ENCODE measurements at places on chromosomes 6 and 20.

- DNase-seq, result no peak
Measured at GRCh38 chr6:40719671-40720374, 132.7 kb upstream of the LRFN2 start.

DNA sequence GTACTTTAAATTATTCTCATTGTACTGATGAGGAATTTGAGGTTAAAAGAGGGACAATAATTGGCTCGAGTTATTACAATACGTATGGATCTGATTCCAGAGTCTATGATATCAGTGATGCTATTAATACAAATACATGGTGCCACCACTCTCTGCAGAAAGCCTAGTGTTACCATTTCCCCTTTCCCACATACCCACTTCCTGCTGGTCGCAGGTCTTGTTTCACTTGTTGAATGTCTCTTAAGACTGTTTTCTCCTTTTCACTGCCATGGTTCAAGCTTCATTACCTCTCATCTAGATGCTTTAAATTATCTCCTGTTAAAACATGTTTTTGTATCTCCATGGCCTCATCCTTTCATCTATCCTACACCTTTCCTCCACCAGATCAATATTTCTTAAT, 62.0 kb downstream of the FHL5 start:
- DNase-seq, result no peak

DNA sequence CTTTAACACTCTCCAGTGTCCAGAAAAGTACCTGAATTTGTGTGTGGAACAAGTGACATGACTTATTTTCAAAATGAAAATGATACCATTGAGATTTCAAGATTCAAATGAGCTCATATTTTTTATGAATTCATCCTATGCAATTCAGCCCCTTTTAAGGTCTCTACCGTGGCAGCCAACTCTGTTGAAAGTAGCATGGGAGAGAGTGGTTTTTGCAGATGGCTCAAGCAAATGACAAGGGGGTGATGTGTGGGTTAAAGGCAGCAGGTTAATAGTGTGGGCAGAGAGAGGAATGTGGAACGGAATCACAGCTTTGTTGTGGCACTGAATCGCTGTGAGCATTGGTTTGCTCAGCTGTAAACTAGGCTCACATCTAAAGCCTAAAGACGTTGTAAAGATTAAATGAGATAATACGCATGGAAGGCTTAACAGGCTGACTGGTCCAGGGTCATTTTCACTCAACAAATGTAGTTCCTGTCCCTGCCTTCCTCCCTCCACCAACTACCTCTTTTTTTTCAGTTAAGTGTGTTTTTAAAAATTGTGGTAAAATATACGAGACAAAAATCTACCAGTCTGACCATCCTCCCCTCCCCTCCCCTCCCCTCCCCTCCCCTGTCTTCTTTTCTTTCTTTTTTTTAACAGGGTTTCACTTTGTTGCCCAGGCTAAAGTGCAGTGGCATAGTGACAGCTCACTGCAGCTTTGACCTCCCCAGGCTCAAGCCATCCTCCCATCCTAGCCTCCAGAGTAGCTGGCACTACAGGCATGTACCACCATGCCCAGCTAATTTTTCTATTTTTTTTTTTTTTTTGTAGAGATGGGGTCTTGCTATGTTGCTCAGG, 114.7 kb upstream of the ZNF217 start:
- DNase-seq, result peak; percentile 32

GRCh38 chr20:44683263-44684046, 31.7 kb upstream of the CCN5 start:
- peak; percentile 52 for DNase-seq

- no peak for DNase-seq
Measured at GRCh38 chr6:153208706-153209105, 77.6 kb upstream of the RGS17 start.

DNA sequence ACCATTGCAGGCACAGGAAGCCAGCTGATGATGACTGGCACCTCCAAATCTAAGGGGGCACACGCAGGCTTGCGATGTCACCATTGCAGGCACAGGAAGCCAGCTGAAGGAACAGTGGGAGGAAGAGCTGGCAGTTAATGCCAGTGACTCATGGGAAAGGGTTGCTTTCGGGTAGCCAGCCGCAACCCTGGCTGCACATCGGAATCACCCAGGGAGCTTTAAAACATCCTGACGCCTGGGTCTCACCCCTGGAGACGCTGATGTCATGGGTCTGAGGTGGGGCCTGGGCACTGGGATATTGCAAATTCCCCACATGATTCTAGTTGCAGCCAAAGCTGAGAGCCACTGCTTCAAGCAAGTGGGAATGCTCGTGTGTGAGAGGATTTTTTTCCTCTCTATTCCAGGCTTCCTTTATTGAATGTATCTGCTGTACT, 16.1 kb upstream of the CCN6 start:
- no peak for DNase-seq

- no peak for DNase-seq
Measured at GRCh38 chr20:42063141-42063540, 445.0 kb upstream of the CHD6 start.

GRCh38 chr6:95848717-95849116, 167.1 kb upstream of the FUT9 start:
- DNase-seq, result no peak

- DNase-seq, result no peak
Measured at GRCh38 chr6:98443633-98444032, 390.7 kb upstream of the POU3F2 start.

GRCh38 chr6:22401932-22402331, 105.1 kb upstream of the PRL start:
- DNase-seq, result no peak

- no peak for DNase-seq
Measured at GRCh38 chr6:89067796-89068195, 12.8 kb upstream of the PNRC1 start.

- DNase-seq, result no peak
Measured at GRCh38 chr6:80530103-80530502, 423.6 kb downstream of the BCKDHB start.

- no peak for DNase-seq
Measured at GRCh38 chr6:37488476-37488875, 11.2 kb downstream of the CCDC167 start.

DNA sequence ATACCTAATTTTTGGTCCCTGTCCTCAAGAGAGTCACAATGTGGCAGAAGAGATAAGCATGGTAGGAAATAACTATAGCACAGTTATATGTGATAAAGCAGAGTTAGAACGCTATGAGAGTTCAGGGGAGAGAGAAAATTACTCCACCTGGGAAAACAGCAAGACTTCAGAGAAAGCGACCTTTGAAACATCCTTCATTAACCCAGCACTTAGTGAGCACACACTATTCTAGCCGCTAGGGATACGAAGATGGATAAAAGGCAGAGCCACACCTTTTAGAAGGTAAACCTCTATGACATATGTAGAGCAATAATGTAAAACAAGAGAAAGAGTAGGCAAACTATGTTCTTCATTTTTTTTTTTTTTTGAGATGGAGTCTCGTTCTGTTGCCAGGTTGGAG, 264.3 kb downstream of the PTPRK start:
- DNase-seq, result no peak

GRCh38 chr20:59365611-59366285, 65.3 kb downstream of the EDN3 start:
- no peak for DNase-seq

GRCh38 chr6:30896541-30896940, 11.5 kb upstream of the GTF2H4 start:
- DNase-seq, result no peak

GRCh38 chr20:59680148-59680650, 75.9 kb downstream of the PHACTR3 start:
- no peak for DNase-seq

GRCh38 chr6:98812220-98812619, 22.2 kb upstream of the POU3F2 start:
- DNase-seq, result no peak

- DNase-seq, result no peak
Measured at GRCh38 chr6:140623498-140623897, 1249.0 kb upstream of the CITED2 start.

DNA sequence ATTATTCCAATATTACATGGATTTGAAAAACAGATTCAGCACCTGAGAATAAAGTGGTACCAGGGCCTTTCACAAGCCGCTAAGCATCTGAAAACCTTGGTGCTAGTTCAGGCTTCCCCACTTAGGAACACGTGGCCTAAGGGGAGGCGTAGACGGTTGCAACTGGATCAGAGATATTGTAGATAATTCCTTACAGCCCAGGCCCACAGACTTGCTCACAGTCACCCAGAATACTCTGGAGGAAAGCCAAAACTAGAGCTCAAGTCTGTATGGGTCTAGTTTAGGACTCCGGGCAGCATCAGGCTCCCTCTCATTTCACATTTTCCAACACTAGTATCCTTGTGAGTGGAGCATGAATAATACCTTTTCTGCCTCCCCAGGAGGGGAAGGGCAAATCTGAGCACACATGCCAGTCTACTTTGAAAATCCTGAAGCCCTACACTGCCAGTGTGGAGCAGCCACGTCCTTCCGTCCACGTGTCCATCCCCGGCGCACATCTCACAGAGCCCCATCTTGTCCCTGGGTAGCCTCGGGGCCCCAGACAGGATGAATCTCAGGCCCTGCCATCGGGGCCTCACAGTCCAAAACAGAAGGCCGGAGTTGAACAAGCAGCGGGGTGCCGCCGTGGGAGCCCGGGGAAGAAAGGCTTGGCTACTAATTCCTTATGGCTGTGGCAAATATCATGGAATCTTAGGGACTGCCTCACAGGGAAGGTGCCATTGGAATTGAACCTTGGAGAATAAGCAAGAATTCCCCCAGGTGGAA, 299.3 kb downstream of the NRN1 start:
- no peak for DNase-seq

- DNase-seq, result no peak
Measured at GRCh38 chr6:107709341-107709740, 114.8 kb downstream of the SCML4 start.

- no peak for DNase-seq
Measured at GRCh38 chr20:3177746-3178485, 4.6 kb upstream of the LZTS3 start.

DNA sequence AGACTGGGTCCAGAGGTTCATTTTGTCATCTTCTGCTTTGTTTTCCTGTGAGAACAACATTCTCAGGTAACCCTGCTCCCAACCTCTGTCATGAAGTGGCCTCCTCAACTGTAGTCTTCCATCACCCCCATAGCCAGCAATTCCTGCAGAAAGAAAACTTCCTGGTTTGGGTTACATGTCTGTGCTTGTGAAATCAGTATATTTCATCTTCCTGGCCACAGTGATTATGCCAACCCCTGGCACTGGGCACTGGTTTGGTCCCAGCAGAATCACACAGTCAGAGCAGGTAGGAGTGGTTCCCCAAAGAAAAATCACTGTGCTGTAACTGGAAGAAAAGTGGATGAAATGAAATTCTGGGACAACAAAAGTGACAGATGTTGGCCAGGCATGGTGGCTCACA, 52.5 kb downstream of the CRYBG1 start:
- DNase-seq, result no peak
